Activated CD4-positive, alpha-beta T cell treated with anti-CD3 and anti-CD28 coated beads for 36 hours (primary cell): ENCODE measurements at places on chromosomes 3 and 15. TPM values are rescaled to one million over a fixed set of nuclear protein-coding genes. Genes with fewer than 3 reads are reported as not detected.

Gene PARP9
- total RNA-seq: 46.0 TPM

Gene PYGO1
- not detected for total RNA-seq

DNA sequence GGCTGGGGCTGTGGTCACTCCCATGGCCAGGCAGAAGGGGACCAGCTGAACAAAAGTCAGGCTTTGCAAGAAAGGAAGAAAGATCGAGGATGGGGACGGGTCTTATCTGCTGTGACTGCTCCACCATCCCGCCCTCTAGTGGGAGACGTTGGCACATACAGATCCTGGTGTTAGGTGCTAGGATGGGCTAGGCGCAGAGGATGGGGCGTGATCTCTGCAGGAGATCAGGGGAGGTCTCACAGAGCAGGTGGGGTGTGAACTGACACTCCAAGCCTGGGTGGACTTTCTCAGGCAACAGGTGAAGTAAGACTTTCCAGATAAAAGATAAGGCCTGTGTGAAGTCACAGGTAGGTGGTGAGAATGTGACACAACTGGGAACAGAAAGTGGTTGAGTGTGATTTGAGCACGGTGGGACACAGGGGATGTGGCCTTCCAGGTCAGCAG, 141.9 kb upstream of the SMAD3 start:
- DNase-seq: peak; percentile 71

GRCh38 chr3:134294302-134295280, 43.9 kb upstream of the RYK start:
- DNase-seq: peak; percentile 81

- DNase-seq: no peak
Observed at GRCh38 chr3:128195369-128195768, 42.1 kb downstream of the EEFSEC start.

DNA sequence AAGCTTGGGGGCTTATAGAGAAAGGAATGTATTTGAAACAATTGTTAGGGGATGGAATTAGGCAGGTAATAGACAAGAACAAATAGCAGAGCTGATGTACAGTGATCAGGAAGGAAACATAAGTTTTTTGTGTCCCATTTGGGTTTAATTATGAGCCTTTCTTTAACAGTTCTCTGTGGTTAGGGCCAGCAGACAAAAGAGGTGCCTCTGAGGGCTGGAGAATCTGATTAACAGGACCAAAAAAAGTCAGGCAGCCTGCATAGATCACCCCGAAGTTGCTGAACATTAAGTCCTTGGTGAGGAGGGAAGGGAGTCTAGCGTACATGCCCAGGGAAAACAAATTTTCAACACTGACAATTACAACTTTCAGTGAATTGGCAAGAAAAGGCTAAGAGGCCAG, 88.6 kb upstream of the SPRED1 start:
- DNase-seq: no peak

- DNase-seq: no peak
Observed at GRCh38 chr3:145735631-145736030, 425.4 kb downstream of the PLOD2 start.
